Endothelial cell (in vitro differentiated cells): ENCODE measurements at places on chromosomes 16 and 17. TPM values are rescaled to one million over a fixed set of nuclear protein-coding genes. Genes with fewer than 3 reads are reported as not detected.

GRCh38 chr16:68197250-68197649 is 38.7 kb downstream of the ESRP2 start:
- H3K27ac ChIP-seq = no peak overlapping the region
- no peak overlapping the region for H3K4me3 ChIP-seq
- DNase-seq = no peak
- no peaks in the 10 kb centered on the region for H3K4me1 ChIP-seq
- H3K36me3 ChIP-seq = peaks cover 4% of the 10 kb centered on the region

GRCh38 chr17:12974005-12974531 is 43.8 kb downstream of the ELAC2 start:
- peaks cover 4% of the 10 kb centered on the region for H3K36me3 ChIP-seq
- DNase-seq = peak; percentile 22
- peaks cover 9% of the 10 kb centered on the region for H3K4me1 ChIP-seq
- H3K27ac ChIP-seq = no peak overlapping the region

DNA sequence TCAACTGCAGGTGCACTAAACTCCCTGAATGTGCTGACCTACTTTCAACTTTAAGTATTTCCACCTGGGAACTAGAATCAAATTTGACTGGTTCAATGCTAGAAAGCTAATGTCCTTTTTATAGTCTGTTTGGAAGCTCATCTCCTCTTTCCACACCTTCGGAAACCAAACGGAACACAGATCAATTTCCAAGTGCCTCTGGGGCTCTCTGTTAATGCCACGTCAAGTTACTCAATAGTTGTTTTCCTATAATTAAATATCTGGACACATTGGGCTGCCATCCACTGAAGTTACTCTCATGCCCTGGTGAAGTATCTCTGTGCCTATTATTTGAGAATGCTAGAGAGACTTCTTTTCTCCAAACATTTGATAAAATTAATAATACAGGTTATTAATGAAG is 29.7 kb downstream of the ABAT start:
- DNase-seq = no peak
- H3K4me3 ChIP-seq = no peak overlapping the region
- no peak overlapping the region for H3K27ac ChIP-seq
- H3K27me3 ChIP-seq = no peaks in the 10 kb centered on the region
- no peaks in the 10 kb centered on the region for H3K36me3 ChIP-seq

GRCh38 chr16:67782567-67783352 is 23.6 kb downstream of the RANBP10 start:
- H3K27me3 ChIP-seq = peaks cover 6% of the 10 kb centered on the region
- peaks cover 15% of the 10 kb centered on the region for H3K4me1 ChIP-seq
- no peak overlapping the region for H3K27ac ChIP-seq
- H3K36me3 ChIP-seq = peaks cover 8% of the 10 kb centered on the region

GRCh38 chr16:9929836-9930235 is 252.4 kb downstream of the GRIN2A start:
- no peak overlapping the region for H3K27ac ChIP-seq
- DNase-seq = no peak
- H3K27me3 ChIP-seq = no peaks in the 10 kb centered on the region
- no peaks in the 10 kb centered on the region for H3K4me1 ChIP-seq

DNA sequence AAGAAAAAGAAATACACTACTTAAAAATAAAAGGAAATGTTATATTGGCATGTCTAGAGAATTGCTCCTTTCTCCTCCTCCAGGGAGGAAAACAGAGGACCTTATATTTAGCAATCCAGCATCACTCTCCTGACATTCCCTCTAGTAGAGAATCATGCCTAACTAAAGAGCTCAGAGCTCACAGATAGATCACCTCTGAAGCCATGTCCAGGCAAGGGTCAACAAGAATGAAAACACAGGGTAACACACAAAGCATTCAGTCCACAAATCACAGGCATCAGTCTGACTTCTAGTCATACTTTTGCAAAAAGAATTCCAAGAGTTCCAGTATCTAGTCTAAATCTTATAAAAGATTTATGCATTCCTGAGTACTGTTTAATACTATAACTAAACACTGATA is 4.4 kb upstream of the HASPIN start:
- no peak overlapping the region for H3K4me3 ChIP-seq
- peaks cover 26% of the 10 kb centered on the region for H3K4me1 ChIP-seq
- H3K27me3 ChIP-seq = peaks cover 6% of the 10 kb centered on the region
- H3K27ac ChIP-seq = no peak overlapping the region
- H3K36me3 ChIP-seq = peaks cover 16% of the 10 kb centered on the region
- no peak for DNase-seq

Gene KRTAP9-2
- total RNA-seq = not detected

DNA sequence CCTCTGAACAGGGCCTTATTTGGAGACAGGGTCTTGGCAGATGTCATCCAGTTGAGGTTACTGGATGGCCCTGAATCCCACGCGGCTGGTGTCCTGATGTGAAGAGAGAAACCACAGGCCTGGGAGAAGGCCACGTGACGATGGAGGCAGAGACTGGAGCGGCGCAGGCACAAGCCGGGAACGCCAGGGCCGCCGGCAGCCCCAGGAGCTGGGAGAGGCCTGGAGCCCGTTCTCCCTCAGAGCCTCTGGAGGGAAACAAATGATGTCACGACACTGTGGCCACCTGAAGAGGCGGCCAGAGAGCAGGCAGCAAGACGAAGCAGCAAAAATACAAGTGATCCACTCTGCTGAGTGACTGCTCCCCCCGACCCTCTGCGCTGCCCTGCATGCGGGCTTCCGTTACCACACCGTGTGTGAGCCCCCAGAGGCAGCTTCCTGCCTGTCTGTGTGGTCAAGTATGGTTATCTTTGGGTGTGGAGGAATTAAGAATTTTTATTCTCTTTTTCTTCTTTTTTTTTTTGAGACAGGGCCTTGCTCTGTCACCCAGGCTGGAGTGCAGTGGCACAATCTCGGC is 11.6 kb downstream of the CD7 start:
- no peaks in the 10 kb centered on the region for H3K36me3 ChIP-seq
- no peaks in the 10 kb centered on the region for H3K4me1 ChIP-seq
- DNase-seq = no peak

Gene TBC1D3K
- not detected for total RNA-seq

Gene MYO15A
- total RNA-seq = 1.6 TPM

- no peak for DNase-seq
- peaks cover 33% of the 10 kb centered on the region for H3K36me3 ChIP-seq
- no peak overlapping the region for H3K27ac ChIP-seq
- H3K4me3 ChIP-seq = peak overlapping the region; percentile 3
Measured at GRCh38 chr16:84052071-84052622, 9.6 kb upstream of the SLC38A8 start.

- H3K36me3 ChIP-seq = no peaks in the 10 kb centered on the region
- H3K27ac ChIP-seq = no peak overlapping the region
- peaks cover 6% of the 10 kb centered on the region for H3K4me1 ChIP-seq
- DNase-seq = no peak
Measured at GRCh38 chr17:36683387-36683786, 82.0 kb downstream of the MRM1 start.

GRCh38 chr17:28986714-28987655 is 18.8 kb downstream of the SEZ6 start:
- H3K27ac ChIP-seq = no peak overlapping the region
- peaks cover 17% of the 10 kb centered on the region for H3K27me3 ChIP-seq
- peaks cover 20% of the 10 kb centered on the region for H3K4me1 ChIP-seq
- DNase-seq = no peak
- H3K4me3 ChIP-seq = no peak overlapping the region

- DNase-seq = no peak
- H3K27ac ChIP-seq = no peak overlapping the region
- peaks cover 11% of the 10 kb centered on the region for H3K27me3 ChIP-seq
- H3K4me1 ChIP-seq = peaks cover 16% of the 10 kb centered on the region
- no peaks in the 10 kb centered on the region for H3K36me3 ChIP-seq
Measured at GRCh38 chr16:27310576-27311447, 3.0 kb upstream of the IL4R start.

GRCh38 chr16:17561056-17561455 is 90.3 kb upstream of the XYLT1 start:
- H3K36me3 ChIP-seq = no peaks in the 10 kb centered on the region
- no peaks in the 10 kb centered on the region for H3K4me1 ChIP-seq
- H3K27me3 ChIP-seq = peaks cover 2% of the 10 kb centered on the region
- H3K4me3 ChIP-seq = no peak overlapping the region
- no peak overlapping the region for H3K27ac ChIP-seq

Gene FBXL16
- not detected for total RNA-seq

DNA sequence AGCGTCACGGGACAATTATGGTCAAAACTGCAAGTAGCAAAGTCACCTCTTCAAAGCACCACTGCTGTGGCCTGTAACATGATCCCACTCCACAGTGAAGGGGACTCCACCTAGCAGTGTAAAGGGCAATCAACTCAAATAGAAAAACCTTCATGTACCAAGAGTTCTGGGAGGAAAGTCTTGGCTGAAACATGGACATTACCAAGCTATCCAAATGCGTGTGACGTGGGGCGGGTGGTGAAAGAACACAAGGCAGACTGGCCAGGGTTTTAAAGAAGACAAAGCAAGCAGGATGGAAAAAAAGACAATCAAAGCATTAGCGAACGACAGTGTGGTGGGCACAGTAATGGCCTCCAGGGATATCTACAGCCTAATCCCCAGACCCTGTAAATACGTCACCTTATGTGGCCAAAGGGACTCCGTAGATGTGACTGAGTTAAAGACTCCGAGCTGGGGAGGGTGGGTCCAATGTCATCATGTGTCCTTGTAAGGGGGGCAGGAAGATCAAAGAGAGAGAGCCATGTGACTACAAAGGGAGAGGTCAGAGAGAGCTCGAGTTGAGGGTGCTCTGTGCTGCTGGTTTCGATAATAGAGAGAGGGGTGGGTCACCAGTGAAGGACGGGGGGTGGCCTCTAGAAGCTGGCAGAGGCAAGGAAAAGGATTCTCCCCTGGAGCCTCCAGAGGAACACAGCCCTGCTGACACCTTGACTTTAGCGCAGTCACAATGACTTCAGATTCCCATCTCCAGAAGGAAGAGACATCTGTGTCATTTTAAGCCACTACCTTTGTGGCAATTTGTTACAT is 6.0 kb downstream of the HSDL1 start:
- H3K27ac ChIP-seq = peak overlapping the region; percentile 4
- H3K36me3 ChIP-seq = peaks cover 6% of the 10 kb centered on the region
- peaks cover 7% of the 10 kb centered on the region for H3K27me3 ChIP-seq
- DNase-seq = no peak
- no peak overlapping the region for H3K4me3 ChIP-seq

DNA sequence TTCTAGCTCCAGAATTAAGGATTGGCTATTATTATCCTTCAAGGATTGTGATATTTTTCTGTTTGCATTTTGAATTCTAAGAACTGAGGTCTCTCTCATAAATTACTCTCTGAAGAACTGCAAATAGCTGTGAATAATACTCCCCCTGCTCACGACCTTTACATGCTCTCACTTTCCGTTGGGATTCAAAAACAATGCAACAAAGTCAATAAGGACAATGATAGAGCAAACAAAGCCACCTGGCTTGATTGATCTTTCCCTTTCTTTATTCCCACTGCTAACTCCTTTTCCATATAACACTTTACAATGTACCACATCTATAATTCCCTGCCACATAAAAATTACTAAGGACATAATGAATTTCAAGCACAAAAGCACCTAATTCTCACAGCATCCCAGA is 523.0 kb upstream of the CA10 start:
- H3K4me1 ChIP-seq = no peaks in the 10 kb centered on the region
- DNase-seq = no peak
- H3K27ac ChIP-seq = no peak overlapping the region
- H3K27me3 ChIP-seq = peaks cover 2% of the 10 kb centered on the region

DNA sequence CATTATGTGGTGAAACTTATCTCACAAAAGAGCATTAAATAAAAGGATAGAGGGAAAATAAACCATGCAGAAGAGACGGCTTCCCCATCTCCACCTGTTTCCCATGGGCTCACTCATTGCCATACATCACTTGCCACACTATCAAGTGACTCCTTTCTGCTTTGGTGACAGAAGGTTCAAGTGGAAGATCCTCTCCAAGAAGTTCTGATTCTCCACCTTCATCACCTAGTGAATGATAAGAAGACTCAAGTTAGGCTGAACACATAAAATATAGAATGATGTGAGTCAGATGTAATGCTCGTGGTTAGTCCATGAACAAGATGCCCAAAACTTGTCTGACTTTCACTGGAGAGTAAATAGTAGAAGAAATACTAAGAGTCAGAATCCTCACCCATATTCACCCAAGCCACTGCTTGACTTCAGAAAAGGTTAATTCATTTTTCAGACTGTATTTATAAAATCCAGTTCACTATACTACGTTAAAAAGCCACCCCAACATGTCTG is 100.1 kb upstream of the TOB1 start:
- H3K36me3 ChIP-seq = peaks cover 30% of the 10 kb centered on the region
- no peak overlapping the region for H3K27ac ChIP-seq
- H3K27me3 ChIP-seq = peaks cover 3% of the 10 kb centered on the region
- no peaks in the 10 kb centered on the region for H3K4me1 ChIP-seq
- H3K4me3 ChIP-seq = no peak overlapping the region

- H3K36me3 ChIP-seq = no peaks in the 10 kb centered on the region
- no peak overlapping the region for H3K27ac ChIP-seq
- H3K4me3 ChIP-seq = peak overlapping the region; percentile 87
Measured at GRCh38 chr16:55331648-55332185, 7.7 kb downstream of the IRX6 start.

DNA sequence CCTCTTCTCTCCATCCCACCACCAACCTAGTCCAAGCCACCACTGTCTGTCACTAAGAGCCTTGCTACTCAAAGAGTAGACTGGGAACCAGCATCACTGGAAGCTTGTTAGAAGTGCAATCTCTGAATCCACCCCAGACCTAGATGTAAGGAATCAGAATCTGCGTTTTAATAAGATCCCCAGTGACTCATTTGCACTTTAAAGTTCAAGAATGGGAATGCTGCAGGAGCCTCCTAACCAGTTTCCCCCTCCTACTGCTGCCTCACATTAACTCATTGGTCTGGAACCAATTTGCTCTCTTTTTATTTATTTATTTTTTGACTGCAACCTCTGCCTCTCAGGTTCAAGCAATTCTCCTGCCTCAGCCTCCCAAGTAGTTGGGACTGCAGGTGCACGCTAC is 19.8 kb upstream of the LYRM9 start:
- H3K4me1 ChIP-seq = peaks cover 4% of the 10 kb centered on the region
- peaks cover 5% of the 10 kb centered on the region for H3K27me3 ChIP-seq
- no peak overlapping the region for H3K4me3 ChIP-seq
- no peak for DNase-seq
- H3K36me3 ChIP-seq = no peaks in the 10 kb centered on the region
- H3K27ac ChIP-seq = no peak overlapping the region

DNA sequence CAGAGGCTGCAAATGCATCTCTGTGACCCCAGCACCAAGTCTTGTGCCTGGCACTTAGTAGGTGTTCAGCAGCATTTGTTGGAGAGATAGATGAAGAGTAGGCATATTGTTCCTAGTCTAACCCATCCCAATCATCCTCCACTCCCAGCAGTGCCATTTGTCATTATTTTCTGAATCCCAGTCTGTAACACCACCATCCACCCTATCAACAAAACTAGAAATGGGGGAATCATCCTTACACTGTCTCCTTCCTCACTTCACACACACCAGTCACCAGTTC is 95.9 kb upstream of the TBX2 start:
- no peak overlapping the region for H3K4me3 ChIP-seq
- no peak for DNase-seq
- H3K27ac ChIP-seq = no peak overlapping the region
- H3K36me3 ChIP-seq = peaks cover 4% of the 10 kb centered on the region
- H3K27me3 ChIP-seq = no peaks in the 10 kb centered on the region
- no peaks in the 10 kb centered on the region for H3K4me1 ChIP-seq

Gene CDRT15
- not detected for total RNA-seq
